ENCODE measurements at places on chromosomes 2 and 18.
A peak's percentile ranks its signal among the peaks of the same experiment; 100 is the strongest.

- peak; percentile 20 for DNase-seq
Observed at GRCh38 chr2:181573140-181573736, 83.7 kb downstream of the CERKL start.

GRCh38 chr2:186695081-186695756, 1.4 kb downstream of the FAM171B start:
- peak; percentile 76 for DNase-seq

DNA sequence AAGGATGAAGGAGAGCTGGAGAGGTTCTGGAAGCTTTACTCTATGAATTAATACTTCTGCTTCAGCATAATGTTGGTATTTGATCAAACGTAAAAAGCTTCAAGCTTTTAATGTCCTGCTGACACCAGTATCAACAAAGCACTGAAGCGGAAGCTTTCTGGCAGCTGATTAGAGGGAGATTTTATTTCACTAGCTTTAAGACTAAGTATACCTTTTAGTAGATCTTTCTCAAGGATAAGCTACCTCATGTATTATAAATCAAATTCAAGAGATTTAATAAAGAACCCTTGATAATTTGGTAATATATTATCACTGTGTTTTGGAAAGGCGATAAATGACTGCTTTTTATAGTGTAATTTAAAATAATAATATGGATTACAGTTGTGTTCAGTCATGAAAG, 128.0 kb upstream of the CD302 start:
- DNase-seq, result no peak

- no peak for DNase-seq
Observed at GRCh38 chr18:38957736-38958135, 1392.1 kb upstream of the CELF4 start.

DNA sequence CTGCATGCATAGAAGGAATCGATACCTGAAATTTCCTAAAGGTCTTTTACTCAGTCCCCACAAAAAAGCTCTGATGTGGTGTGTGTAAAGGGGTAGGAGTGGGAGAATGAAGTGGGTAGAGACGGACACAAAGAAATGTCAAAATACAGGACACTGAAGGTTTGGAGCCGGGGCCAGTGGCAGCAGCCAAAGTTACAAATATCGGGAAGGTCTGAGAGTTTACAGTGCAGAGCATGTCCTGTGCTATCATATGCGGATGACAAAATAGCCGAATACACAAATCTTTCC, 89.9 kb upstream of the STON1 start:
- DNase-seq, result no peak

DNA sequence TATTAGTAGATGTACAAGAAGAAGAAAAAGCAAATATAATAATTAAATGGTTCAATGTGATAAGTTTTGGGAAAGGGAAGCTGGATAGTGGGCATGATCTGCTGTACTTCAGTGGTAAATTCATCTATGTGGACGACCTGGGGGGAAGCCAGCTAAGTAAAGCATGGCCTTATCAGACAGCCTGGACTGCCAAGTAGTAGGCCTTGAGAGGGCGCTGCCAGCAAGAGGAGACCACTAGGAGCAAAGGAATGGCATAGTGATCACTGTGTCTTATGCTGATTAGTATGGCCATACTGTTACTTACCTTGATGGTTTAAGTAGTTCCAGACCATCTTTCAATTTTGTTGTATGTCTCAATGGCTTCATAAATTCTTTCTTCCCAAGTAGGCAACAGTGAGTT, 287.6 kb downstream of the SETBP1 start:
- DNase-seq, result no peak

DNA sequence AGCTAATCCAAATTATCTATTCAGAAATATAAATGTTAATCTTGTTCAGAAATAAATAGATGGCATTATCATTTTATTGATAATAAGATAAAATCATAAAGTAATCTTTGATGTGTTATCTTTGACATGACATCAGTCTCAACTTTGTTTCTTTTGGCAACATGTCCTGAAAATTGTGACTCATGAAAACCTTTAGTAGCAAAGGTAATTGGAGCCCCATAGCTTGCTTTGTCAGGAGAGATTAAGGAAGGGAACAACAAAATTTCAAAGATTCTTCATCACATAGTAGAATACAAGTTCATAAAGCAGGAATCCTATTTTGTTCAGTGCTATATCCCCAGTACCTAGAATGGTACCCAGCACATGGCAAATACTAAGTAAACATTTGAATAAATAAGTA, 165.4 kb downstream of the KCNE4 start:
- no peak for DNase-seq

GRCh38 chr2:48346124-48346536, 183.8 kb upstream of the STON1 start:
- peak; percentile 31 for DNase-seq

DNA sequence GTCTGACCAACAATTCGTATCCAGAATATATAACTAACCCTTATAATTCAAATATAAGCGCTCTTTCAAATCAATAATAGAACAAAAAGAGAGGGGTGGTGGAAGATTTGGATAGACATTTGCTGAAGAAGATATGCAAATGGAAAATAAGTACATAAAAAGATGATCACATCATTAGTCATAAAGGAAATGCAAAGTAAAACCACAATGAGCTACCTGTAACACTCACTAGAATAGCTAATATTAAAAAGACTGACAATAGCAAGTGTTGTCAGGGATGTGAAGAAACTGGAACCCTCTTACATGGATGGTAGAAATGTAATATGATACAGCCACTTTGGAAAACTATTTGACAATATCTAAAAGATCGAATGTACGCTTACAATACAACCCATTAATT, 84.9 kb upstream of the MRPS9 start:
- no peak for DNase-seq

DNA sequence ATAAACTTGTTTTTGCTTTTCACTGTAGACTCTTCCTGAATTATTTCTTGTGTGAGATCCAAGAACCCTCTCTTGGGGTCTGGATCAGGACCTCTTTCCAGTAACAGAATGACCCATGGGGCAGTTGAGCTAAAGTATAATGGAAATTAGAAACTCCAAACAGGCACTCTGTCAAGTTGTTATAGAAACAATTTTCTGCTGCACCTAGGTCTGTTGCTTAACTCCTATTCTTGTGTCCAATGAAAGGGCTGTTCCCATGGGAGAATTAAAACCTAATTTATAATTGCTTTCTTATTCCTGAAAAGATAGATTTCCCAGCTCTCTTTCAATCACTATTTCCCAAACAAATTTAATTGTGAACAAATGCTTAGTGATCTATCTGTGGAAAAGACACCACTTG, 1341.3 kb upstream of the PIK3C3 start:
- no peak for DNase-seq

- DNase-seq, result no peak
Observed at GRCh38 chr2:208798698-208799097, 392.1 kb downstream of the PTH2R start.

DNA sequence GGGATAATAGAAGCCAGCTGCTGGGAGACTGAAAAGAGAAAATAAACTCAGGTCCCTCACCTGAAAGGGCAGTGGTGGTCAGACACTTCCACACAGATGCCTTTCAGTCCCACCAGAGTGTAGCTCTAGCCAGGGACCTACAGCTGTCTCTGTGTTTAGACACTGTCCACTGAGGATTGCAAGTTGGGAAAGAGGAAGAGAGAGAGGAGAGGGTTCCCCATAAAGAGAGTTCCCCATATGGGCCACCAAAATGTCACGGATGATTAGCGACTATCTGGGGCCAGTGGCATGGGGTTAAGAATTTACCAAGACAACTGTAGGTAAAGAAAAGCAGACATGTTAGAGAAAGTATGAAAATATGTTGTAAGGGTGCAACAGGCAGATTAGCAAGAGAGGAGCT, 36.7 kb upstream of the SKA1 start:
- no peak for DNase-seq

- DNase-seq, result no peak
Observed at GRCh38 chr2:48433682-48434081, 96.3 kb upstream of the STON1 start.

DNA sequence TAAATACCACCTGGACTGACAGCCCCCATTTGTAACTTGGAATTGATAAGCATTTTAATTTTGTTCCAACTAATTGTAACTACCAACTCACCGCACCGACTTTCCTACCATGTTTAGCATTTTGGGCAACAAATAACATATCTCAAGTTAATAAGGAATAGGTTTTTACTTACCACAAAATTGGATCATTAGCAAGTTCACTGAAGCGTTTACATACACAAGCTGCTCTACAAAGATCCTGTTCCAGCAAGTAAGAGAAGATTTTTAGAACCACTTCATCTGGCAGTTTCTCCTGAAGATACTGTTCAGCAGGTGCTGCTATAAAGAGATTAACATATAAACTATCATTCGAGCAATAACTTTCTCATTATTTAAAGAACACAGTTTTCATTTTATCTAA, 55.7 kb downstream of the MSH6 start:
- no peak for DNase-seq

- DNase-seq, result no peak
Observed at GRCh38 chr2:149657401-149658040, 69.9 kb upstream of the MMADHC start.

DNA sequence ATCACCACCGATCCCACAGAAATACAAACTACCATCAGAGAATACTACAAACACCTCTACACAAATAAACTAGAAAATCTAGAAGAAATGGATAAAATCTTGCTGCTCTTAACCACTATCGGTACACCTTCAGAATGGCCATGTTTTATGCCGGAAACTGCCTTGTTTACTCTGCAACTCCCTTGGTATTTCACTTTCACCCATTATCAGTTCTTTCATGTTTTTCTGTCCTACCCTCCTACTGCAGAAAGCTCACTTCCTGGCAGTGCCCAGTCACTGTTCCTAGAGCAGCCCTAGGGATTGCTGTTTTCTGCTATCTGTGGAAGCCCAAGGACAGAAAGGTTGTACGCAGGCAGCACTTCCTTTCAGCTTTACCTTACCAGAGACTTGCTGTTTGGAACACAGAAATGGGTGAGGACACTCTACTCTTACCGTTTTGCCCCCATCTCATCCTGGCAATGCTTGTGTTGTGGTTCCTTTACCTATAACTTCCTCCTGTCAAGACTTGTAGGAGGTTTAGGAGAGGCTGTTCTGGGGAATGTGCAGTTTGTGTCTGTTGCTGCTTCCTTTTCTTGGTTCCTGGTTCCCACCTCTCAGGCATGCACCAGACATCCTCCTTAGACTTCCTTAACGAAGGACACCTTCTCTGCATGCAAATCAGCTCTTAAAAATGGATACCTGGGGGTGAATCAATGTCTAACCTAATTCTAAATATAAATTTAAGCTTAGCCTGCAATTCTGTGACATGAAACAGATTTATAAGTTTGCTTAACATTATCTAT, 394.4 kb downstream of the SPAG16 start:
- DNase-seq, result no peak

DNA sequence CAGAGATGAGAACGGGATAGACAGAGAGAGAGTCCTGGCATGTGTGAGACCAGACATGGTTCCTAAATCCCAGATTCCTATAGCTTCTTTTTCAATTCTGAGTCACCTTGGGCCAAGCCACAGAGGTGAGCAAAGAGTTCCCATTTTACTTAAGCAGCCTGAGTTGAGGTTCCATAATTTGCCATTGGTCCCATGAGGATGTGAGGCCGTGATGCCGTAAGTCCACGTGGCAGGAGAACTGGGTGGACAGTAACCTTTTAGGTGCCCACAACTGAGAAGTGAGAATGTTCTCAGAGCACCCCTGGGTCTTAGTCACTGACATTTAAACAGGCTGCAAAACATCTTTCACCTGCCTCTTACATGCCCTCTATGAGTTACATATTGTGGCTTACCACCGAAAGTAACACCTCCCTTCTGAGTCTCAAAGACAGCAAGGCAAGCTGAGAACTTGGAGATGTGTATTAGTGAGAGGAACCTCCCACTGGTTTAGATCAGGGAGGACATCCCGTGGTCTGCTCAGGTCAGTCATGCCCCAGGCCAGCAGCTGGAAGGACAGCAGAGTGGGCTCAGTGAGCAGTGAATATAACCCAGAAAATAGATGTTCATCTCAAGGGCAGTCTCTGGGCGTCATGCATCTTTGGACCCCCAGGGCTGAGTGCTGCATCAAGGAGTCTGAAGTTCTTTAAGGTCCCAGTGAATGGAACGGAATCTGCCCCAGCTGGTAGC, 127.9 kb upstream of the LGALSL start:
- DNase-seq, result no peak

GRCh38 chr18:60018618-60019462, 119.0 kb downstream of the PMAIP1 start:
- DNase-seq, result peak; percentile 60

GRCh38 chr18:48784656-48785055, 166.1 kb downstream of the SMAD7 start:
- DNase-seq, result no peak

GRCh38 chr2:151907286-151908203, 79.3 kb upstream of the ARL5A start:
- no peak for DNase-seq

DNA sequence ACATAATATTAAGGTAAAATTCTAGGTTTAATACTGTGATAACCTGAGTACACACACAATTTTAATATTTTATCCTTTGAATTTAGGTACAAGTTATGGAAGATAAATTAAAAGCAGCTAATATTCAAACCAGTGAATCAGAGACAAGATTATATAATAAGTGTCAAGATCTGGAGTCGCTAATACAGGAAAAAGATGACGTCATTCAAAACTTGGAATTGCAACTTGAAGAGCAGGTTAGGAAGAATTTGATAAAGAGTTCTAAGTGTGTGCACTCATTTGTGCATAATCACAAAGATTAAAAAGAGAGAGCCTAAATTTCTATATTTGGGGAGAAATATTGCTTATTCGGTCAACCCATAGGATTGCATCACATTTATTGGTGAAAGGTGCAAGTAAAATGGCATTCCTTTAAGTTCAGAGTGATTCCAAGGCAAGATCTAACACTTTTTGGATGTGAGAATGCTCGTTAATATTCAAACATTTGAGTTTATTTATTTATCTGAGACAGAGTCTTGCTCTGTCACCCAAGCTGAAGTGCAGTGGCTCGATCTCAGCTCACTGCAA, 16.3 kb upstream of the C1GALT1C1L start:
- DNase-seq, result no peak

GRCh38 chr2:85353876-85354285, 447 bp downstream of the RETSAT start:
- DNase-seq, result peak; percentile 4

DNA sequence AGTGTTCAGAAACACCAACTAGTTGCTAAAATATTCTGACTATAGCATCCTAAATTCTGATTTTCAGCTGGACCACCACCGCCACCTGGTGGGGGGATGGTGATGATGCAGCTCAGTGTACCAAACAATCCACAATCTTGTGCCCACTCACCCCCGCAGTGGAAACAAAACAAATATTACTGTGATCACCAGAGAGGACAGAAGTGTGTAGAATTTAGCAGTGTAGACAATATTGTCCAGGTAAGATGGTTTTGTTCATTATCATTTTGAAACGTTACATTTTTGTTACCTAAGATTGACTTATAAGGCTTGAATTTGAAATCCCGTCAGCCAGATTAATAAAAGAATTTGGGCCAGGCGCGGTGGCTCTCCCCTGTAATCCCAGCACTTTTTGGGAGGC, 31.7 kb upstream of the UBXN4 start:
- DNase-seq, result peak; percentile 40

GRCh38 chr2:54380670-54381069, 75.5 kb upstream of the SPTBN1 start:
- peak; percentile 38 for DNase-seq

GRCh38 chr2:205868773-205869333, 186.6 kb downstream of the NRP2 start:
- peak; percentile 93 for DNase-seq

Measured in fibroblast of skin of right biceps (primary cell).